ENCODE measurements at places on chromosomes 2 and 18.
A peak's percentile ranks its signal among the peaks of the same experiment; 100 is the strongest.

GRCh38 chr18:8982416-8983183 lies 119.9 kb upstream of the NDUFV2 start:
- peak; percentile 64 for DNase-seq

DNA sequence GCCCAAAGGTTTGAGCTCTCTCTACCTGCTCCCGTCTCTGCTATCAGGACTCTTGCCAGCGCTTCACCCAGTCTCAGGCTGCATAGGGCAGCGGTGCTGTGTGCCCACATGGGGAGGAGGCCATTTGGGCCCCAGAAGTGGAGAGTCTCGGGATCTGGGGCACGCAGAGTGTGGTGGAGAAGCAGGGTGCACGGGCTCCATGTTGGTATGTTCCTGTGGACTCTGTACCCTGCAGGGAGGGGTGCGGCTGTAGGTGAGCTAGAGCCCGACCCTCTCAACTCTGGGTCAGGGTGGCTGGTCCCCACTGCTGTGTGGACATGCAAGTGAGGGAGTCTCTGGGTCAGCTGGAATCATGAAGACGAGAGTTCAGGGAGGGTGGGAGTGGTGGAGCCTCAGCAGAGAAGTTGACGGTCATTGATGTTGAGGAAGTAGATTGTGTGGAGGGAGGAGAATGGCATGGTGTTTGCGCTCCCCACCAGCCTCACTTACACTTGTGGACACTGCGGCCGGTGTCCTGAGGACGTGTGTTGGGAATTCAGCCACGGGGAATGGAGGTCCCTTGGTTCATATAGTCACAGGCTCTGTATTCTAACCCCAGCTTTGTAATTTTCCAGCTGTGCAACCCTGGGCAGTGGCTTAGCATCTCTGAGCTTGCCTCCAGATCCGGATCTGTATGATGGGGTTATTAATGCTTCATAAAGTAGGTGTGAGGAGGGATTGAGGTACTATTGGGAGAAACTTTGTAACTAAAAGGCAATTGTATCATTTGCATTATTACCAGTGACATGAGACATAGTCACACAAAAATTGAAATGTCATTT lies 840 bp upstream of the PSD4 start:
- DNase-seq: no peak

- DNase-seq: no peak
These were observed 31.0 kb downstream of the RBM43 start for GRCh38 chr2:151230627-151231140.

GRCh38 chr18:48136827-48137373 lies 206.4 kb upstream of the SMAD2 start:
- DNase-seq: no peak

GRCh38 chr2:138280999-138281695 lies 220.4 kb upstream of the SPOPL start:
- DNase-seq: no peak

GRCh38 chr2:138708682-138709241 lies 71.4 kb downstream of the NXPH2 start:
- no peak for DNase-seq

GRCh38 chr18:26322890-26323653 lies 96.8 kb downstream of the TAF4B start:
- DNase-seq: no peak

DNA sequence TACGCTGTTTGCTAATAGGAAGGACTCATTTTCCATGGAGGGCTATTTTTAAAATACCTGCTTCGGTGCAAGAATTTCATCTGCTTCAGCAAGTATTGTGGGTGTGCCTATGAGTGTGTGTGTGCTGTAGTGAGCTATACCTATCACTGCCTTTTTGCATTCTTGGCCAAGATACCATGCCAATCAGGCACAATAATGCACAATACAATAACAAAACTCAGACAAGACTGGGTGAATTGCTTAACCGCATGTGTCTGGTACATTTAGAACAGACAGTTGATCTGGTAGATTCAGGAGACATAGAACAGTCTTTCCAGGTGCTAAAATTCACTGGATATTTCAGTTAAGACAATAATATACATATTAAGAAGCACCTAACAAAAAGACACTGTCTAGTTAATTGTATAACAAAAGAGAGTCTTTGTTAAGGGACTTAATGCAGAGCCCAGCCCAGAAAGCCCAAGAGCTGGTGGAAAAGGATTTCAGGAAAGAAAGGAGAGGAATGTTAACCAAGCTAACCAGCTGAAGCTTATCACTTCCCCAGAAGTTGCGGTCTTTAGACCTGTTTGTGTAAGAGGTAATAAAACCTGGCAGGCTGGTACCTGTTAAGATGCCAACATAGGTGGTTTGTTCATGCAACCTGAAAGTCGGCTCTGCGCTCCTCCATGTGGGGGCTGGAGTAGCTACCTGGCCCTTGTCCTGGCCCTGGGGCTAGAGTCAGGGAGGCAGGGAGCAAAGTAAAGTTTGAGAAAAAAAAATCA lies 153.3 kb upstream of the RBMS1 start:
- no peak for DNase-seq

- DNase-seq: no peak
These were observed 30.4 kb downstream of the CYTIP start for GRCh38 chr2:157413326-157414035.

GRCh38 chr2:201597397-201597796 lies 45.9 kb downstream of the TMEM237 start:
- DNase-seq: no peak

- DNase-seq: no peak
These were observed 19.5 kb upstream of the ERCC3 start for GRCh38 chr2:127313406-127313805.

DNA sequence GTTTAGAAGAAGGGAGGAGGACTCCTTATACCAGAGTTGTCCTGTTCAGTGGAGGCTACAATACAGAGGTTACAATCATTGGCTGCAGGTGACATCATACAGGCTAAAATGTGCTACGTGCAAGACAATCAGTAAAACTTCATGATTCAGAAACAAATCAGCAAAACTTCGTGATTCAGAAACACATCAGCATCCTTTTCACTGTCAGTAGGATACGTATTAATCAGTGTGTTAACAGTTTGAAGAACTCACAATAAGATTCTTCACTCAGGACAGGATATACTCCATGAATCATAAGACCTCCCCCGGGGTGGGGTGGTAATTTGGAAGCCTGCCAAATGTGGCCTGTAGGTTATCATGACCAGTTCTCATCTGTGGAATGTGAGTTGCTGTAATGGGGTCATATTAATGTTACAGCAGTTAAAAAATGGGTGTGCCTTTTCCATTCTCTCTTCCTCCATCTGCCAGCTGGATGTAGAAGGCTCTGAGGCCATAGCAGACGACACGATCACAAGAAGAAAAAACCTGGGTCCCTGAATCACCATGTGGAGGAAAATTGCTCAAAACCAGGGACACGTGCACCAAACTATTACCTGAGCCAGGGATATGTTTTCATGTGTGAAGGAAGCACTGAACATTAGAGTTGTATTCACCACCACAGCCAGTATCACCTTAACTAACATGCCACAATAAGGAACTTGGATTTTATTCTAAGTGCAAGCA lies 134.8 kb upstream of the CREB1 start:
- peak; percentile 84 for DNase-seq

GRCh38 chr2:157160111-157160510 lies 97.4 kb upstream of the GALNT5 start:
- DNase-seq: no peak

DNA sequence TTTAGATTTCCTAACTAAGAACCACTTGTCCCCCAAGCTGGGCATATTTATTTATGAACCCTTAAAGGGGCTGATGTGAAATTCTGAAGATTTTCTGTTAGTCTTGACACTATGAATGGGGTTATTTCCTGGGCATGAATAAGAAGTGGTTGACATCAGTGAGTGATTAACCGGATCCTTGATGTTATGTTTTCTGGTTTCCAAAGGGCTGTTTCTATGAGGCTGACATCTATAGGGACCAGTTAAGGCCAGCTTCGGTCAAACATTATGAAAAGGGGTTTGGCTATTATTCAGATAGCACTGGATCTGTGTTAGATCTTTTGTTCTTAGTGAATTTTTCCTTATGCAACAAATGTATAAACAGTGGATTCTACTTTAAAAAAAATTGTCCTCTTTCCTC lies 443.7 kb upstream of the SPRED2 start:
- no peak for DNase-seq
